Vagina (tissue), 2 donors: ENCODE measurements at places on chromosomes 4 and X.

- no peak for DNase-seq
Observed at GRCh38 chrX:18537068-18537467, 111.7 kb downstream of the CDKL5 start.

GRCh38 chr4:158873795-158874401, 105.1 kb downstream of the FNIP2 start:
- DNase-seq, result no peak

GRCh38 chrX:115525486-115525885, 35.5 kb upstream of the PLS3 start:
- no peak for DNase-seq

- no peak for DNase-seq
Observed at GRCh38 chr4:107647591-107647990, 72.4 kb downstream of the PAPSS1 start.

DNA sequence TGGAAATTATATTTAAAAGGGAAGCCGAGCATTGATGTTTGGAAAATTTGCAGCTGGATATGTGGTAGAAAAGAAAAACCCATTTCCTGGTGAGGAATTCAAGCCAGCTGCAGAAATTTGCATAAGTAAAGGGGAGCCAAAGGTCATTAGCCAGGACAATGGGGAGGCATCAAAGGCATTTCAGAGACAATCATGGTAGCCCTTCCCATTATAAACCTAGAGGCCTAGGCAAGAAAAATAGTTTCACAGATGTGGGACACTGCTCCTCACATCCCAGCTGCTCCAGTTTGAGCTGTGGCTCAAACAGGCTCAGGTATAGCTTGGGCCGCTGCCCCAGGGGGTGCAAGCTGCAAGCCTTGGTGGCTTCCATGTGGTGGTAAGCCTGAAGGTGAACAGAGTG, 35.8 kb downstream of the NAP1L3 start:
- no peak for DNase-seq

GRCh38 chr4:40506492-40506891, 123.2 kb downstream of the RBM47 start:
- DNase-seq, result no peak

DNA sequence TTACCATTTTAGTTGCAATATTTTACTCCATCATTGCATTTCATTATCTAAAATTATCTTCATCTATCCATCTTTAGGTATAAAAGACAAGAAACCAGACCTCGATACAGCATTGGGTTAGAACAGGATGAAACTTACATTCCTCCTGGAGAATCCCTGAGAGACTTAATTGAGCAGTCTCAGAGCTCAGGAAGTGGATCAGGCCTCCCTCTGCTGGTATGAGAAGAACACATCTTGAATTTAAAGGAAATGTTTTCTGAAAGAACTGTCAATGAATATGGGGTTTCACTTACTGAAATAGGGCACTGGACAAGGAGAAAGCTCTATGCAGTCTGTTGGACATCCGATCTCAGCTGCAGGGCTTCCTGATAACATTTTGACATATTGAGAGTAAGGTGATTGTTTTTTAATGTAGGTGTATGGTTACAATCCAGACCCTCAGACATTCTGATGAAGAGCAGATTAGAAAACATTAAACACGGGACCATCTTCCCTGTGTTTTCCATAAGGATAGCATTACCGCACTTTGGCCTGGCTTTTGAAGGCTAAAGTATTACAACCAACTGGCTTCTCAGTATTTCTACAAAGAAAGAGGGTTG, 367.2 kb downstream of the BMPR1B start:
- no peak for DNase-seq

- no peak for DNase-seq
Observed at GRCh38 chr4:158529505-158529904, 7.8 kb downstream of the RXFP1 start.

DNA sequence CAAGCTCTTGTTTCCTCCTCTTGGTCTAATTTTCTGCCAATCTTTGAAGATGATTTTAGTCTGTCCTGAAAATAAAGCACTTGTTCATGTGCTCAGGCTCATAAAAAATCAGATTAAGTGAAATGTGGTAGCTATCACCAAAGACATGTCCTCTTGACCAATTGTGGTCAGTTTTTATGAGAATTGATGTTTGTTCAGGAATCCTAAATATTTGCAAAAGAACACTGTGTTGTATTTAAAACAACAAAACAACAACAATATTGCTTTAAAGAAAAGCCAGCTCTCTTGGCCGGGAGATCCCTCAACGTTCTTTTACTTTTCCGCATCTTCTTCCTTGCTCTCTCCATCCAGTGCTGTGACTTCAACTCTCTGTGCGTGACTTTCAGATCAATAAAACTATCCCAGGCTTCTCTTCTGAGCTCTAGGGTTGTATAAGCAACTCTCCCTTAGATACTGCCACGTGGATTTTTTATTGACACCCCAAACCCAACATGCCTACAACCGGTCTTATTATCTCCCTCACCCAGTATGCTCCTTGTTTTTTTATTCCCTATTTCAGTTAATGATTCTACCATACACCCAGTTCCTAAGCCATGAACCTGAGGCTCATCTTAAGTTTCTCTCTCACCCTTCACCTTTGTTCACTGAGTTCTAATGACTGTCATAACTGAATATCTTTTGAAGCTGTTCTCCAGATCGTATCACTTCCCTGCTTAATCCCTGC, 309.9 kb downstream of the ARHGAP10 start:
- no peak for DNase-seq

DNA sequence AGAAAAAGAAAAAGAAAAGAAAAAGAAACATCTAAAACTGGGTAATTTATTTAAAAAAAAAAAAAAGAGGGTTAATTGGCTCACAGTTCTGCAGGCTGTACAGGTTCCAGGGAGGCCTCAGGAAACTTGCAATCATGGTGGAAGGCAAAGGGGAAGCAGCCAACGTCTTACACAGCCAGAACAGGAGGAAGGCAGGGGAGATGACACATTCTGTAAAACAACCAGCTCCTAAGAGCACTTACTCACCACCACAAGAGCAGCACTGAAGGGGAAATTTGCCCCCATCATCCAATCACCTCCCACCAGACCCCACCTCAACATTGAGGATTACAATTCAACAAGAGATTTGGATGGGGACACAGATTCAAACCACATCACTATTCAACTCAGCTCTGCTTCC, 36.8 kb upstream of the TMEM184C start:
- no peak for DNase-seq

GRCh38 chr4:52915730-52916300, 53.7 kb downstream of the RASL11B start:
- DNase-seq, result no peak

GRCh38 chrX:128458888-128459287, 406.7 kb upstream of the ACTRT1 start:
- no peak for DNase-seq

- DNase-seq, result no peak
Observed at GRCh38 chr4:6290769-6291547, 21.3 kb downstream of the WFS1 start.
